HCT116 (cell line): ENCODE measurements at places on chromosomes 12 and 14. TPM values are rescaled to one million over a fixed set of nuclear protein-coding genes. Genes with fewer than 3 reads are reported as not detected.

GRCh38 chr12:116339062-116339461 is 61.6 kb upstream of the MED13L start:
- H3K27me3 ChIP-seq: no peaks in the 10 kb centered on the region
- no peak overlapping the region for H3K27ac ChIP-seq
- no peaks in the 10 kb centered on the region for H3K36me3 ChIP-seq
- no peak for DNase-seq
- no peak overlapping the region for H3K4me3 ChIP-seq

DNA sequence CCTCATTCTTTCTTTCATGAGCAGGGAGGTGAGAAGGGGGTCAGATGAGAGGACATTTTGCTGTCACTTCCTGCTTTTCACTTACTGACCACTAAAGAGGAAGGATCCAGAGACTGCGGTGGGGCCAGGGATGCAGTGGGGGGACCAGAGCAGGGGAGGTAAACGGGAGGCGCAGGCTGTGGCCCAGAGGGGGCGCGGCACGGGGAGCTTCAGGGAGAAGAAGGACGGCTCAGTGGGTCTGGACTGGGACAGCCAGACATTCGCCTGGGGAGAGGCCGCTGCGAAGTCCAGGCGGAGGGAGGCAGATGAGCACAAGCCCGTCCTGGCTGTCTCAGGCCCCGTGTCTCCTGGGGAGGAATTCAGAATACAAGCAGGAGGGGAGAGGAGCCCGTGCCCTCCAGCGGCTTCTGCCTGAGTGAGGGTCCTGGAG is 41.2 kb downstream of the SLC6A12 start:
- H3K36me3 ChIP-seq: no peaks in the 10 kb centered on the region
- H3K4me3 ChIP-seq: no peak overlapping the region
- no peak overlapping the region for H3K27ac ChIP-seq

The SFSWAP gene
- 50.4 TPM for total RNA-seq

The SRSF5 gene
- total RNA-seq: 258 TPM

The CDCA4 gene
- 62.4 TPM for total RNA-seq

The RERG gene
- not detected for total RNA-seq

GRCh38 chr12:83389237-83389996 is 702.7 kb downstream of the TMTC2 start:
- no peak overlapping the region for H3K4me3 ChIP-seq
- DNase-seq: peak; percentile 18
- no peaks in the 10 kb centered on the region for H3K4me1 ChIP-seq
- H3K27ac ChIP-seq: no peak overlapping the region

The PTPRO gene
- total RNA-seq: not detected

DNA sequence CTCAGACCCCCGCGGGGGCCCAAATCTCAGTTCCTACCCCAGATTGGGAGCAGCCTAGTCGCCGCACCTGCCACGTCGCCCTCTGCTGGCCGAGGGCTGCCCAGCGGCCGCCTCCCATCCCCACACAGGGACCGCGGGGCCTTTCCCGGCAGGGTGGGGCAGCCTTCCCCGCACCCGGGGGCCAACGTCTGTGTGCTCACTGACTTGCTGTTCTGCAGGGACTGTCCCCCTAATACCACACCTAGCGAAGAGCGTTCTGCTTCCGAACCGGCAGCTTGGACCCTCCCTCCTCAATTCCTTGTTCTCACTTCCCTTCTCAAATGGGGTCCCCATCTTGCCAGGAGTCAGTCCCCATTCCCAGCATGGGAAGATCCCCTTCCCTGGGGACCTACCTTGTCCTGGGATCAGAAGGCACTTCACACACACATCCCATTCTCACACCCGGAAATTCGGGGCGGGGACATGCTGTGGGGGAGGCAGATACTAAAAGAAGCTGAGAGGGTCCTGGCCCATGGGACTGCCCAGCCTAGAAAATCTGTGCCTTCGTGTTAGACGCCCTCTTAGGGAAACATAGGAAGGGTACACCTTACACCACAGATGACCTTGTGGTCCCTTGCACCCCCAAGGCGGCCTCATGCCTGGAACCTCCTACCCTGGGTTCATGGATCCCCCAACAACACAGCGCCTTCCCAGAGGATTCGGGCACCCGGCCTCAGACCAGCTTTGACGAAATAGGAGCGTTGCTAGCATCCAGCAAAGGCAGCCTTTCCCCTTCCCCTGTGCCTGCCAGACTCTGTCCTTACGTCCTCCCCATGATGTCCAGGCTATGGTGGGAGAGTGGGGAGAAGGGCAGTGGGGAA is 16.4 kb downstream of the ACVRL1 start:
- no peaks in the 10 kb centered on the region for H3K27me3 ChIP-seq
- no peaks in the 10 kb centered on the region for H3K4me1 ChIP-seq
- no peak overlapping the region for H3K4me3 ChIP-seq
- no peak for DNase-seq
- H3K36me3 ChIP-seq: no peaks in the 10 kb centered on the region

The SDR9C7 gene
- total RNA-seq: not detected

DNA sequence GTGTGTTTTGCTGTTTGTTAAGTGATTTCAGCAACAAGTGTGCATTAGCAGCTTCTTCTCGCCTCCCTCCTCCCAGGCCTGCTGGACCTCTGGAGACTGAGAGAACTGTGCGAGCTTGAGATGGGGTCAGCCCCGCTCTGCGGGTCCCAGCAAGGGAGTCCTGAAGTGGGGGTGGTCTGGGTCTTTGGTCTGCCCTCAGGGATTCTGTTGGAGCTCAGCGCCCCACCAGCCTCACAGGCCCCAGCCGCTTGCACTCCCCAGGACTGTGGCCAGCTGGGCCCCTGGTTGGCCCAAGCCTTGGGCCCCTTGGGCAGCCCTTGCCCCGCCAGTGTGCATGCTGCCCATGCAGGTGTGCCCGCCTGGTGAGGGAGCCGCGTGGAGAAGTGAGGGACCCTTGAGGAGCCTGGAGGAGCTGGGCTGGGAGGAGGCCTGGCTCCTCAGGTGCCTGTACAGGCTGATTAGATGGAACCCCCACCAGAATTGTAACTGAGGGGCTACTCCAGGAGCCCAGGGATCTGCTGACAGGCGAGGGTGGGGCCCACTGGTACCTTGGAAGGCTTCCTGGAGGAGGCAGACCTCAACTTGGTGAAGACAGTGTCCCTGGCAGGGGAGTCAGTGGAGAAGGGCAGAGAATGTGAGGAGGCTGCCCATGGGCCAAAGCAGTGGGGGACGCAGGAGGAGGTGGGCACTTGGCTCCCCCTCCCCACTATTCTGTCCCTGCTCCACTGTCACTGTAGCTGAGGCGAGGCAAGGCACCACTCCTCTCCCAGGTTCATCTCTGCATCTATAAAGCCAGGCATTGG is 56.7 kb downstream of the BEGAIN start:
- no peaks in the 10 kb centered on the region for H3K27me3 ChIP-seq
- H3K4me1 ChIP-seq: peaks cover 13% of the 10 kb centered on the region
- H3K27ac ChIP-seq: no peak overlapping the region
- H3K4me3 ChIP-seq: no peak overlapping the region
- H3K36me3 ChIP-seq: no peaks in the 10 kb centered on the region

The GALNT8 gene
- total RNA-seq: not detected

- H3K36me3 ChIP-seq: no peaks in the 10 kb centered on the region
- no peak overlapping the region for H3K27ac ChIP-seq
- no peaks in the 10 kb centered on the region for H3K27me3 ChIP-seq
- H3K4me1 ChIP-seq: no peaks in the 10 kb centered on the region
- DNase-seq: no peak
- no peak overlapping the region for H3K4me3 ChIP-seq
Measured at GRCh38 chr14:79989990-79990389, 221.3 kb downstream of the DIO2 start.

- DNase-seq: peak; percentile 66
- no peaks in the 10 kb centered on the region for H3K36me3 ChIP-seq
- H3K27ac ChIP-seq: no peak overlapping the region
Measured at GRCh38 chr12:55073043-55074022, 52.9 kb upstream of the OR9K2 start.

GRCh38 chr14:93128725-93129459 is 13.2 kb upstream of the ITPK1 start:
- H3K4me1 ChIP-seq: peaks cover 11% of the 10 kb centered on the region
- no peaks in the 10 kb centered on the region for H3K36me3 ChIP-seq
- no peak for DNase-seq
- H3K27ac ChIP-seq: no peak overlapping the region
